ENCODE measurements at places on chromosomes 5 and 9.
A peak's percentile ranks its signal among the peaks of the same experiment; 100 is the strongest.

DNA sequence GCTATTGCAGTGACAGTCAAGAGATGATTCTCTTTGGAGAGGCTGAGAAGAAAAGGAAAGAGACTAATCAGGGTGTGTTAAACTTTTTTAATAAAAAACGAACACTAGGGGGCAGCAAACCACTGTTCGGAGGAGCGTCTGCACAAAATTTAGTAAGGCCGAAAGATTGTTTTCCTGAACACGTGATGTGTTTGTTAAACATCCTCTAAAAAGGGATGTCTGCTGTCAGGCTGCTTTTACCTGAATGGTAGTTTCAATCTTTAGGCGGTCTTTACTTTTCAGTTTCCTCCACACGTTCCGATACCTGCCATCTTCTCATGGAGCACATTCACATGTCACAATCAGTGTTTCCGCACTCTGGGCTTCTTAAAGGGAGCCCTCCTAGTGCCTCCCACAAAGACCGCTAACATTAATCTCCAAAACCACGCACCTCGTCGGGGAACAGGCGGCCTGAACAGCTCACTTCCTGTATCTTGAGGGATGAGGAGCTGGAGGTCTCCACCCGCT lies 125.2 kb downstream of the GPBP1 start:
- DNase-seq: peak; percentile 84

DNA sequence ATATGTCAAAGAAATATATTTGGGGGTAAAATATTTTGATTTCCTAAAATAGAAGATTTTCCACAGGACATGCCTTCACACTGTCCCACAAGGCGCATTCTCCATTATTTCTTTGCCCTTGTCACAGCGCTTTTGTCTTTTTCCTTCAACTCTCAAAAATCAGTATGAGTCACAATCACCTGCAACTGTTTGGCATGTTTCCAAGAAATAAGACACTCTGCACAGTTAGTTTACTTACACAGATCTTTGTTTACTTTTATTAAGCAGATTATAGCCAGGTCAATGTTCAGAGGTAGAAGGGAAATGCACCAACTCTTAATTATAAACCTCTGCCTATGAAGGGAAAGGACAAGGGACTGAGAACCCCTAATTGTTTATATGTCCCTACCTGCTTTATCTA lies 9.5 kb downstream of the CEMIP2 start:
- no peak for DNase-seq

- DNase-seq: no peak
These were observed 39.4 kb downstream of the RUSC2 start for GRCh38 chr9:35529161-35529823.

GRCh38 chr5:6333182-6333905 lies 45.0 kb downstream of the MED10 start:
- no peak for DNase-seq

GRCh38 chr9:105291938-105292337 lies 47.5 kb downstream of the SLC44A1 start:
- no peak for DNase-seq

GRCh38 chr5:10649666-10650380 lies 86.0 kb downstream of the ANKRD33B start:
- DNase-seq: peak; percentile 41

- no peak for DNase-seq
These were observed 74.9 kb upstream of the LRRTM2 start for GRCh38 chr5:138949988-138950387.

DNA sequence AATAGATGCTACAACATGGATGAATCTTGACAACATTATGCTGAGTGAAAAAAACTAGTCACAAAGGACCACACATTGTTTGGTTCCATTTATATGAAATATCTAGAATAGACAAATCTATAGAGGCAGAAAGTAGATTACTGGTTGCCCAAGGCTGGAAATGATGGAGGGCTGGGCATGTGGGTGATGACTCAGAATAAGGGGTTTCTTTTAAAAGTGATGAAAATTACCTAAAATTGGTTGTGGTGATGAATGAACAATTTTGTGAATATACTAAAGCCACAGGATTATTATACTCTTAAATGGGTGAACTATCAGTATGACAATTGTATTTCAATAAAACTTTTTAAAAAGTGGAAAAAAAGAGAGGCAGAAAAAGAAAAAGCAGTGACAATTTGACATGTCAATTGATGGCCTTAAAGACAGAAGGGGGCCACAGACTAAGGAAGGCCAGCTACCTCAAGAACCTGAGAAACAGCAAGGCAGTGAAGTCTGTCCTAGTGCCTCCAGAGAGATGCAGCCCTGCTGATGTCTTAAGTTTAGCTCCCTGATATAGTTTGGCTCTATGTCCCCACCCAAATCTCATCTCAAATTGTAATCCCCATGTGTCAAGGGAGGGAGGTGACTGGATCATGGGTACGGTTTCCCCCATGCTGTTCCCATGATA lies 182.7 kb downstream of the PIK3R1 start:
- DNase-seq: no peak

- DNase-seq: no peak
These were observed 57.3 kb downstream of the FGF18 start for GRCh38 chr5:171476701-171477100.

GRCh38 chr5:147860641-147861025 lies 17.9 kb upstream of the SCGB3A2 start:
- no peak for DNase-seq

GRCh38 chr9:92740969-92741368 lies 23.7 kb downstream of the BICD2 start:
- no peak for DNase-seq

GRCh38 chr5:175542232-175542965 lies 64.0 kb downstream of the SFXN1 start:
- DNase-seq: no peak

GRCh38 chr5:177372034-177372896 lies 12.0 kb upstream of the SLC34A1 start:
- no peak for DNase-seq

- DNase-seq: no peak
These were observed 61.5 kb downstream of the ZFR start for GRCh38 chr5:32383065-32383464.

GRCh38 chr5:50873595-50874277 lies 207.3 kb downstream of the PARP8 start:
- DNase-seq: no peak

- DNase-seq: no peak
These were observed 160.9 kb downstream of the LPAR1 start for GRCh38 chr9:110877374-110877773.

DNA sequence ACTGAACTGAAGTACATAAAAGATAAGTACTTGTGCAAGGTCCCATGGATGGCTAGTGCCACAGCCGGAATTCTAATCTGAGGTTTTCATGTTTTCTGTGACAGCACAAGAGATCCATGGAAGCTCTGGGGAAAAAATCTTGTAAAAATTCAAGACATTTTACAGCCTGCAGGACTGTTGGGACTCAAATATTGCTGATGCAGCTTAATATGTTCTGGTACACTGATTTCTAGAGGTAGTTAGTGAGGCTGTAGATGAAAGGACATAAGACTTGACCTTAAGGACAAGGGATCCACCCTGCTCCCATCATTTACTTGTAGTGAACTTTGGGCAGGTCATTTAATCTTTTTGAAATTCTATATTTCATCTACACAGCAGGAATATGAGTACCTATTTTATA lies 390.4 kb downstream of the TLE4 start:
- DNase-seq: no peak

DNA sequence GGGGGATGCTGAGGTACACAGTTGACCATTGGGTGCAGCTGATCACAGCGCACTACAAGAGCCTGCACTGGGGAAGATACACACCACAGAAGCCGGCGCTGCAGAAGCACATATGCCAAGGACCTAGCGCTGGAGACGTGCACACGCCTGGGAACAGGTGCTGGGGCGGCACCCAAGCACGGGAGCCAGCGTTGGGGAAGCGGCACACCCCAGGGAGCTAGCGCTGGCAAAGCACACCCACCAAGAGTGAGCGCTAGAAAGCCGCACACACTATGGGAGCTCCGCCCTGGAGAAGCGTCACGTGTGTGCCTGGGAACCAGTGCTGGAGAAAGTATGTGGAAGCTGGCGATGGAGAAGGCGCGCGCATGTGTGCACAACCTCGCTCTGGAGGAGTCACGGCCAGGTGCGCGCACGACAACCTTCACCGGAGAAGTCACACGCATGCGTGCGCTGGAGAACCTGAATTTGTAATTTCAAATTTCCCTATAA lies 4.5 kb downstream of the FANCC start:
- peak; percentile 66 for DNase-seq

DNA sequence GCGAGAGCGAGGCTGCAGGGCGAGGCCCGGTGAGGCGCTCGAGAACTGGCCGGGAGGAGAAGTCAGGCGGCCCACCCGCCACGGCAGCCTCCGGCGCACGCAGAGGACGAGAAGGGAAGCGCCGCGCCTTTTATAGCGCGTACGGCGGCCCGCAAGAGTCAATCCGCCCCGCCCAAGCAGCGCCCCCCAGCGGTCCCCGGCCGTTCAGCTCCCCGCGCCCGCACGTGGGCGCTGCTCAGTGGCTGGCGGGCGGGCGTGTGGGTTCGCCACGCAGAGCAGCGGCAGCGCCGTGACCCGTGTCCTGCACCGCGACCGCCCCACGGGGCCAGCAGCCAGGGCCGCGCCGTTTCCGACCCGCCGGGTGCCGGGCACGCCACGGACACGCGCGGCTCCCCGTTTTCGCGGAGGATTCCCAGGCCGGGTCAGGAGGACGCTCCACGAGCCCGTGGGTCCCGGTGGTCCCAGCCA lies 14.6 kb downstream of the LCN10 start:
- DNase-seq: peak; percentile 89

GRCh38 chr9:132970324-132971062 lies 8.0 kb upstream of the GFI1B start:
- DNase-seq: no peak

DNA sequence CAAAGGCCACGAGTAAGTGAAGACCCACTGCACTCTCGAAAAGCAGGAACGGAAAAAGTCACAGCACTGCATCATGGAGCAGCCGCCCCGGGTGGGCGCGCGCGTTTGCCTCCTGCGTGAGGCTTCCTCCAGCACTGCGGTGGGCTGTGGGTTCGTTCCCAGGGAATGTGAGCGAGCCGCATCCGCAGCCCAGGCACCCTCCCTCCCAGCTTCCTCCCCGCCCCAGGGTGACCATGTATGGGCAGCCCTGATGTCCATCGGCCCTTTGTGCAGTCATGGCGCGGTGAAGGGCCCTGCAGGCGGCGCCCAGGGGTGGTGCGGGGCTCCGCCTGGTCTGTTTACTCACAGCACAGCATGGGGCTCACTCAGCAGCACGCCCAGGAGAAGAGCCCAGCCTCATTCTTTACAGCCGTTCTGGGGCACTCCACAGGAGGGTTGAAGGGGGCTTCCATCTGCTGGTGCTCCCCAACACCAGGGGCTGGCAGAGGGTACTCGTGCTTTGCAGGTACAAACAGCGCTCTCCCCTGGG lies 32.7 kb downstream of the KCNT1 start:
- DNase-seq: no peak

DNA sequence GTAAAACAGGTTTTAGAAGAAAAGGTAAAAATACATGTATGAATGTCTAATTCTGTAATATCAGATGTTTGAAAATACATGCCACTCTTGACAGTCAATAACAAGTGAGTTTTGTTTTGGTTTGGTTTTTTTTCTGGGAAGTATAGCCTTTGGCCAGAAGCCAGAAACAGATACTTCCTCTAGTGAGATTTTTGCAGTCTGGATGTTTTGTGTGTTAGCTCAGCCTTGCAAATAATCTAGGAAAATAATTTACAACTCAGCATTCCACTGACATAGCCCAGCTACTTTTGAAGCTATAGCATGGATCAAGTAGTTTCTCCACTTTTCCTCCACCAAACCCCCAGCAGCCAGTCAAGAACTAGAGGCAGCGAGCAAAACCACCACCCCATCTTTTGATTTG lies 56.7 kb downstream of the SLC1A1 start:
- peak; percentile 50 for DNase-seq

DNA sequence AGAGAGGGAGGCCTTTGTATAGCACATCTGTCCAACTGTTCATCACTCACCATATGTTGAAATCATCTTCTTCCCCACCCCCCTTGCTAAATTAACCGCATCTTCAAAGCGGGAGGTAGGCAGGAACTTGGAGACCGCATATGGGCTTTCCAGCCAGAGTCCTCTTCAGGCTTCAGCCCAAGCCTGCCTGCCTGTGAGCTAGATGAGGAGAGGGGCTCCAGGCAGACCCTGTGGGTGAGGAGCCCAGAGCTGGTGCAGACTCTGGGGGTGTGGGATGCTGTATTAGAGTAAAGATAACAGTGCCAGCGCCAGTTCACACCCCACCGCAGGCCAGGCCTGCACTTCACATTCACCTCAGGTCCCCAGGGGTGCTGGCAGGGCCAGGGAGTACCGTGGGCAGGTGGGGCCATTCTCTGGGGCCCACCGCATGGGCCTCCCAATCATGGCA lies 16.2 kb downstream of the PRRC2B start:
- peak; percentile 77 for DNase-seq

DNA sequence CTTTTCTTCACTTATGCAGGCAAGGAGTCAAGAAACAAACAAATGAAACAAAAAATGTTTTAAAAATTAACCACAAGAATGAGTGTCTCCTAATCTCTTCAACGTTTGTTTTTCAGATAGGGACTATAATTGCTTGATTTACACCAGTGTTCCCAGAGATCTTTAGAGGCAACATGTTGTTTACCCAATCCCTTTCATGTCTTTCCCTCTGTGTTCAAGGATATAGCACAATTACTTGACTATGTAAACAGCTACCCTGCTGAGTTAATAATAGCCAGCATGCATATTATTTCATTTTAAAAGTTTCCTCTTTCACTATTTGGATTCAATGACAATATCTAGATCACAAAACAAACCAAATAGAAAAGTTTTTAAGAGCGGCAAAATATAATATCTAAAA lies 25.1 kb upstream of the SHISAL2B start:
- no peak for DNase-seq

DNA sequence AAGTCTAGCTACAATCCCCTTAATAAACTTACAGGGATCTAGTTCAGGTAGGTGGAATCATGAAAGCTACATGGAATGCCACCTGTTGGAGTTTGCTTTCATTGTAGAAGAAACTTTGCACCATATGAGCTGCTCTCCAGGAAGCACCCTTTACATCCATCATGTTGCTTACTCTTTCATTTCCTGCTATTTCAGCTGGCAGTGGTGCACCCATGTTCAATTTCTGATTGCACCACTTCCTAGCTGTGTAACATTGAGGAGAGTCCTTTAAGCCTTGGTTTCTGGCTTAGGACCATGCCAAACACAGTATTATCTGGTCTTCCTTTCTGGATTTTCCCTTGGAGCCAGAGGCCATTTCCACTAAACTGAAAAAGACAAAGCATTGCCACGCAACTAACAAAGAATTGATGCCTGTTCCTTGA lies 123.3 kb upstream of the SLC12A2 start:
- no peak for DNase-seq

GRCh38 chr9:124541824-124542223 lies 34.6 kb upstream of the NR5A1 start:
- DNase-seq: no peak

- DNase-seq: no peak
These were observed 3.1 kb downstream of the HMCN2 start for GRCh38 chr9:130268521-130269211.
